ENCODE measurements at places on chromosomes 16 and 17.

- DNase-seq = no peak
Observed at GRCh38 chr17:73787076-73788059, 143.1 kb upstream of the SDK2 start.

DNA sequence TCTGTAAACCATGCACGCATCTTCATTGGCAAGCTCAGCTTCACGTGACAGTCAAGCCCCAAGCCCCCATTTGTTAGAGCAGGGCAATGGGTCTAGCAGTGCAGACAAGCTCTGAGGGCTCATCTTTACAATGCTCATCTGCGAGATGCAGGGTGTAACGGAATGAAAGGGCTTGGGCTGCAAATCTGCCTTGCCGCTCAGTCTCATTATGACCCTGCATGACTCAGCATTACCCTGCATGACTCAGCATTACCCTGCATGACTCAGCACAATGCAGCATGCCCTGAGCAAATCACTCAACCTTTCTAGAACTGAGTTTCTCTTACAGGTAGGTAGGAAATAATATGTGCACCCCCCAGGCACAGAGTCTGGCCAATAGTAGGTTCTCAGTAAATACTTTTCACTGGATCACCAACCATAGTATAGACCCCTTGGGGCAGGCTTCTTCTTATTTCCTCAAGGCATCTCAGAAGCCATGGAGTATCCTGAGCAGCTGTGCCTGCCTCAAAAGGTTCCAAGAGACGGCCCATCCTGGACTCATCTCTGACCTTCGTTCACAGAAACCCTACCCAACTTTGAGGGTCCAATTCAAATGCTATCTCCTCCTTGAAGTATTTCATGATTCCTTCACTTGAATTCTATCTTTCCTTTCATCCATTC lies 391.3 kb upstream of the CDH5 start:
- DNase-seq = no peak

DNA sequence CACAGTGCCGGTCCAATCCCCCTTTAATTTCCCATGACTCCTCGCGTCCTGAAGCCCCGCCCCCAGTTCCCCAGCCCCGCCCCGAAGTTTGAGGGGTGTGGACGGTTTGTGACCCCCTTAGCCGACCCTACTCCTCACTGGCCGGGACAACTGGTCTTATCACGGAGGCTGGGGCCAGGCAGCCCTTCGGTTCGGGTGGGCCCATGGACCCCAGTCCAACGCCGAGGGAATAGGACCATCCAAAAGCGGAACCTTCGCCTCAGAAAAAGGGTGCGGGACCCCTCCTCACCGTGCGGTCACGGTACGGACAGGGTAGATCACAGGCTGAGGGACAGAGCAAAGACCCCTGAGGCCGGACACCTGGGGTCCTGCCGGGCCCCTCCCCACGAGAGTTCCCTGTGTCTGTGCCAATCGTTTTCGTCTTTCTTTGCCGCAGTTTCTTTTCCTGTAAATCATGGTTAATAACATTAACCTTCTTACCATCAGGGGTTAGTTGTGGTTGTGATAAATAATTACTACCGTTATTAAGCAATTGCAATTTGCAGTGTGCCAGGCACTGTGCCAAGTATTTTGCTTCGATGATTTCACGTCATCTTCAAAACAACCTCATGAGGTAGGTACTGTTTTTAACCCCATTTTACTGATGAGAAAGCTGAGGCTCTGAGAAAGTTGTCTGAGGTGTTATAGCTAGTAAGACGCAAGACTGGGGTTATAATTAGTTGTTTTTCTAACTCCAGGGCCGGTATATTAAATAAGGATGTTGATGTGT lies 543 bp downstream of the TMUB2 start:
- DNase-seq = no peak

- no peak for DNase-seq
Observed at GRCh38 chr17:50093246-50093645, 1.9 kb upstream of the PDK2 start.

DNA sequence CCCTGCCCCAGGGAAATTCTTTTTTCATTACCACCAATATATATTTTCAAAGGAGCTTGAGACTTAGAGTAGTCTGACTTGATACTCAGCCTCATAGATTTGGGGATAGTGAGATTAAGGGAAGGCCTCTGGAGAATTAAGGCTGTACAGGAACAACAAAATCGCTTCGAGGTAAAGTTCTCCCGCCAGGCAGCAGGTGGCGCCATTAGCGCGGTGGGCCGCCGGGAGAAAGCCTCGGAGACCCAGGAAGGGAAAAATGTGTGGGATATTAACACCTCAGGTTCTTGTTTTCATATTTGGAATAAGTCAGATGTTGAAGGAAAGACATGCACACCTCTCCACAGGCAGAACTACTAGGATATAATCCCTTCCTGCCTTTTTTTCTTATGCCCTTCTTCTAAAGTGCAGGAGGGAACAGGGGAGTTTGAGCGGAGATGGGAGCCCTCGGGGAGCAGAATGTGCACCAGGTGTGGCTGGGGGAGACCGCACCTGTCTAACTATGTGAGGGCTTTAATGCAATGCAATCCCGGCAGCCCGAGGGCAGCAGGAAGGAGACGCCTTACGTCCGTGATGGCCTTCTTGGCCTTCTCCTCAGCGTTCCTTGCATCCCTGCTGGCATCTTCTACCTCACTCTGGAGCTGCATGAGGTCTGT lies 25.9 kb downstream of the MYH3 start:
- DNase-seq = no peak

All from stimulated activated CD4-positive, alpha-beta T cell treated with anti-CD3 and anti-CD28 coated beads, Interleukin-4, amount 100 ng/mL, for 24 hours (primary cell).